NCI-H1092 (cell line): ENCODE measurements at places on chromosomes 7 and 10.

DNA sequence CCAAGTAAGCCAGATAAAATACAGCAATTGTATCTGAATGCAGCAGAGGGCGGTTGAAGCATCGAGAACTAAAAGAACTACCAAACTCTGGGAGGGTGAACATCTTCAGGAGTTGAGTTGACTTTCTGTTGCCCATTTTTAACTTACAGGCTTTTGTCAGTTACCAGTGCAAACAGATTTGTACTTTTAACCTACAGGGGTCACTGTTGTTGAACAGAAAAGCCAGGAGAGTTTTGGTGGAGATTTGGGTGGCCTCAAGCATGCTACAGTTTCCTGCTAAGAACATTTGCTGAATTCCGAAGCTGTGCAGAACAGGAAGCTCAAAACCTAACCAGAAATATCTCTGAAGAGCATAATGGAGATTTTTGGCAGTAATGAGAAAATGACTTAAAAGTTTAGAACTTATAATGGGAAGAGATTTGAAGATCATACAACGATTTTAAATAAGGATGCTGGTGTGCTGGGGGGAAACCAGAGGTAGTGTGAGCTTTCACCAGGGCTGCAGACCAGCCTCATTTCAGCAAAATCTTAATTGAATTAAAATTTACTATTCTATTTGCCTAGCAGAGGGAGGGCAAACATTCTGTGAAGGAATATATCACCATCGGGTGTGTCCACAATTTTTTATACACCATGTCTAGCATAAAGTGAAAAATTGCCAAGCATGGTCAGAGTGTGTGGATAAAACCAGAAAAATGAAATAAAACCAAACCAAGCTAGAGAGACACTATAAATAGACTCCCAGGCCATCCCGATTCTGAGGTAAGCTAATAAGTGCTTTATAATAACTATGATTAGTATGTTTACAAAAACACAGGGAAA lies 208.6 kb upstream of the CCDC6 start:
- DNase-seq = peak; percentile 2

- no peak for DNase-seq
Measured at GRCh38 chr7:11648101-11648500, 183.9 kb downstream of the THSD7A start.

DNA sequence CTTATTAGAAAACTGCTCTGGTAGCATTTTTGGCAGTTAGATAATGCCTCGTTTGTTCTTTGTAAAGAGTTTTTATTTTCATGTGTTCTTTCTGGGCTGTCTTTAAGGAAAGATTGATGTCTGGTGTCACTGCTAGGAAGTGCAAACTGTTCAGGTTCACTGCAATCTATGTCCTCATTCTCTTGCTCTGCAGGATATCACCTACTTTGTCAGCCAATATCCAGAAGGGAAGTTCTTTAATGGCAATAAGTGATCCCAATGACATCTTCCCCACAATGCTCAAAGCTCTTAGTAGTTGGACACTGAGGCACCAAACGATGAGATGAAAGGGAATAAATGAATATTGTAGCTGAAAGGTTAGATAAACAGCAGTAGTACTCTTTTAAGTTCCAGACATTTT lies 115.1 kb downstream of the AGMO start:
- no peak for DNase-seq

- DNase-seq = no peak
Measured at GRCh38 chr10:24418532-24418931, 209.6 kb downstream of the KIAA1217 start.

DNA sequence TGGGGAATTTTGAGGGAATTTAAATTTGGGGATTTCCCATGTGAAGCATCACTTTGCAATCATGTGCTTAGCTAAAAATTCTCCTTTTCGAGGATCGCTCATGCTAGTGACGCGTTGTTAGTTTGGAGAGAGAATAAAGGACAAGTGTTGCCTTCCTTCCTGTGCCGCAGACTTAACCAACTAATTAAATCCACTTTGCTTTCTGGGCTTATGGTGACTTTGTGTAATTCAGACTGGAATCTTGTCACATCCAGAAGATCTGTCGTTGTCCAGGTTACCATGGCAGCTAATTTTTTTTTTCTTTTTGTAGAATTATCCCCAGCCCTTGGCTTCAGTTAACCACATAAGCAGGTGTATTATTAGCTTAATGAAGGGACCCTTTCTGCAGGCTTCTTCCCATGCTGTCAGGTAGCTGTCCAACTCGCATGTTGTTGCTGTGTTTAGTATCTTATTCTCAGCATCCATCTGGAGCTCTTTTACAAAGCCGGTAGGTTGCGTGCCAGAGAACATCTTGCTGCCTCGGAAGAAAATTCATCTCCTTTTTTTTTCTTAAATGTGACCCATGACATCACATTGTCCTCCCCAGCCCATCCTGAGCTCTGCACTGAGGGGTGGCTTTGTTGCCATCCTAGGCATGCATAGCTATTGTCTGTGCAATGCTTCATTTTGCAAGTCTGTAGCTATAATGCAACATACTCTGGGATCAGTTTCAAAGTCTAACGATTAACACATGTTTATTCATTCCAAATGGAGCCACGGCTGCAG lies 47.2 kb upstream of the NRP1 start:
- DNase-seq = no peak

DNA sequence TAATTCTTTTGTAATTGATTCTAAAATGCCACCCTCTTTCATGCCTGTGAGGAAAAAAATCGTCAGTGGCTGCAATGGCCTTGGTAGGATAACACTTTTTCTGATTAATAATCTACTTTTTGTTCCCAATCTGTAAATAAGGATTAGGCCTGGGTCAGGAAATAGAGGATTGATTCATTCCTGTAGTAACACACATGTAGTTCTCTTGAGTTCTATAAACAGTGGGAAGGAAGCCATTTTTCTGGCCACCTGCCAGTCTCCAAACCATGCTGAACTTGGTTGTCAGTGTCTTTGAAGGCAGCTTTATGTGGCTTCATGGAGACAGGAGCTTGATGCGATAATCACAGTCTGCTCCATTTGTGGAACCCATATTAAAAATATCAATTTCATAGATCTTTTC lies 169.3 kb upstream of the NFE2L3 start:
- DNase-seq = no peak

- no peak for DNase-seq
Measured at GRCh38 chr7:139750459-139751095, 27.2 kb downstream of the HIPK2 start.

- DNase-seq = no peak
Measured at GRCh38 chr7:95433952-95434556, 774 bp downstream of the PON2 start.
